ENCODE measurements at places on chromosomes 13 and 19. TPM values are rescaled to one million over a fixed set of nuclear protein-coding genes. Genes with fewer than 3 reads are reported as not detected.

GRCh38 chr13:49503951-49504350 lies 8.2 kb downstream of the PHF11 start:
- no peak for DNase-seq

- no peak for DNase-seq
Observed at GRCh38 chr13:46544811-46545210, 8.2 kb upstream of the LRCH1 start.

DNA sequence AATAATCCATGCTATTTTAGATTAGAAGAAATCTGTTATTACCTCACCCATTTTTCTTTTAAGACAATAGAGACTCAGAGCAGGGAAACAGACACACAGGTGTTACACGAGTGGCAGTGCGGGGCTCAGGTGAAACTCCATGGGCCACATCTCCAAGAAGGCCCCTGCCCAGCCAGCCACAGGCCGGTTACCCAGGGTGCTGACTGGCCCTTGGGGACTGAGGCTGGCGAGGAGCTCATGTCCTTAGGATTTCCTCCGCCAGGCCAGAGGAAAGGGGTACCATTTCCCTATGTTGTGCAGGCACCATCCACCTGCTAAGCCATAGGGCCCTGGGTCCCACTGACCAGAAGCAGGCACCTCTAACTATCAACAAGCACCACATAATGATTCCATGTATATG lies 10.6 kb downstream of the C19orf47 start:
- DNase-seq, result no peak

- DNase-seq, result no peak
Observed at GRCh38 chr19:52963247-52963618, 552 bp upstream of the ZNF816 start.

- DNase-seq, result no peak
Observed at GRCh38 chr19:15468675-15469512, 4.5 kb upstream of the RASAL3 start.

GRCh38 chr19:17510220-17510993 lies 1.0 kb upstream of the PGLS start:
- DNase-seq, result no peak

DNA sequence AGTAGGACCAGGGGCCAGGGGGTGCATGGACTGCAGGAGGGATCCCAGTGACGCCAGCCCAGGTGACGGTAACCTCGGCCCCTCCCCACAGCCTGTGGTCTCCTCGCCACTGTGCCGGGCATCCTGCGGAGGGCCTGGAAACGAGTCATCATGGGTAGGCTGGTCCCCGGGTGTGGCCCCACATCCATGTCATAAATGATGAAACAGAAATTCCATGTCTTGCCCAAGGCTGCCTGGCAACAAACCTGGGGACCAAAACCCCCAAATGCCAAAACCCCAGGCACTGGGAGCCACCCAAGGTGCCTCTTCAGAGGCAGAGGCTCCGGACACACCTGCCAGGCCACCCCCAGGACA lies 20.9 kb downstream of the MAP2K2 start:
- no peak for DNase-seq

- DNase-seq, result no peak
Observed at GRCh38 chr13:89486709-89487108, 1815.5 kb downstream of the SLITRK5 start.

- DNase-seq, result no peak
Observed at GRCh38 chr19:36986601-36987000, 70.5 kb downstream of the ZNF568 start.

GRCh38 chr19:17873786-17874757 lies 2.3 kb downstream of the SLC5A5 start:
- DNase-seq, result no peak

GRCh38 chr19:38203197-38203596 lies 20.8 kb downstream of the DPF1 start:
- no peak for DNase-seq

- DNase-seq, result no peak
Observed at GRCh38 chr13:48370815-48371214, 42.1 kb downstream of the LPAR6 start.

DNA sequence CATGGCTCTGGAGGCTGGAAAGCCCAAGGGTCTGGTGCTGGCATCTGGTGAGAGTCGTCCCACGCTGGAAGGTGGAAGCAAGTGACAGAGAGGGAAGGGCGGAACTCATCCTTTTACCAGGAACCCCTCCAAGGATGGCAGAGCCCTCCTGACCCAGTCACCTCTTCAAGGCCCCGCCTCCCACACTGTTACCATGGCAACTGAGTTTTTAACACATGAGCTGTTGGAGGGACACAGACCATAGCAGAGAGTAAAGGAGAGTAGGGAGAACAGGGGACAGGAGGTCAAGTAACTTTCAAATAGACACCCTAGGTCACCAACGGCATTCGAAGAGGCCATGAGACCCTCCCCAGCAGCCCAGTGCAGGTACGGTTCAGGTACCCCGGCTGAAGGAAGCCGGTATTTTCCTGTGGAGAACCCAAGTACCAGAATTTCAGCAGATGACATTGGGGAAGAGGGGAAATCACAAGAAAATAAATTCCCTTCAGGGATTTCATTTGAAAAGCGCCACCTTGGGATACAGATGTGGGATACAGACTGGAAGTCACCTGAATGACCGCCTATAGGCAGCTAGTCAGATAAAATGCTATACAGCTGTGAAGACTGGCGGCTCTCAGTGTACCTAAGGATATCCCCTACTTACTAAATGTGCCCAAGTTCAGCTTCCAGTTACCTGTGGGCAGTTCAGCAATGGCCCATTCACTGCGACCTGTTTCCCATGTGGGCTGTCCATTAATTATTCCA lies 8.0 kb downstream of the IL17D start:
- no peak for DNase-seq

DNA sequence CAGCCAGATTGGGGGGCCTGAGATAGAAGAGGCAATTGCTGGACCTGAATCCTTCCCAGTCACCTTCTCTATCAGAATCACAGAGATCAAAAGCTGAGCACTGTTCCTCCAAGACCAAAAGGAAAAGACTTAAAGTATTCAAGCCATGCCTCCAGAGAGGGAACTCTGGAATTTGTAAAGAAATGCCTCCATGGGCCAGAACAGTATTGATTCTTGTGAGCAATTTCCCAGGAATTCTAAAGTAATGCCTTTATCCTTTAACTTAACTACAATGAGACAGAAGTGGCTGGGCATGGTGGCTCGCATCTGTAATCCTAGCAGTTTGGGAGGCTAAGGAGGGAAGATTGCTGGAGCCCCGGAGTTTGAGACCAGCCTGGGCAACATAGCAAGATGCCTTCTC lies 148.8 kb downstream of the FLT1 start:
- no peak for DNase-seq

DNA sequence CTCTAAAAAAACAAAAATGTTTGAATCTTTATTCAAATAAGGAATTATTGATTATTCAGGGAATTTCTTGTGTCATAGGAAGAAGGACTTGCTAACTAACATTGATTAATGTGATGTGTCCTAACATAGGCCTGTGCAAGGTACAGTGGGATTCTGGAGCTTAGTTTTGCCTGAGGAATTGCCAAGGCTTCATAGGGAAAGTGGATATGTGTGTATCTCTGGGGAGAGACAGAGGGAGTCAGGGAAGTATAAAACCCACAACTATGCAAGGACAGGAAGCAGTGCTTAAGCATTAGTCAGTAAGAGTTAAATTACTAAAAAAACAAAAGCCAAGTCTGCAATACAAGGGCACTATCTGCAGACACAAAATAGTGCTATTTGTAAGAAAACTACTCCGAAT lies 59.6 kb downstream of the WDFY2 start:
- no peak for DNase-seq

GRCh38 chr19:28920269-28921066 lies 292.5 kb downstream of the UQCRFS1 start:
- DNase-seq, result no peak

- DNase-seq, result no peak
Observed at GRCh38 chr13:45372189-45373161, 31.5 kb upstream of the TPT1 start.

DNA sequence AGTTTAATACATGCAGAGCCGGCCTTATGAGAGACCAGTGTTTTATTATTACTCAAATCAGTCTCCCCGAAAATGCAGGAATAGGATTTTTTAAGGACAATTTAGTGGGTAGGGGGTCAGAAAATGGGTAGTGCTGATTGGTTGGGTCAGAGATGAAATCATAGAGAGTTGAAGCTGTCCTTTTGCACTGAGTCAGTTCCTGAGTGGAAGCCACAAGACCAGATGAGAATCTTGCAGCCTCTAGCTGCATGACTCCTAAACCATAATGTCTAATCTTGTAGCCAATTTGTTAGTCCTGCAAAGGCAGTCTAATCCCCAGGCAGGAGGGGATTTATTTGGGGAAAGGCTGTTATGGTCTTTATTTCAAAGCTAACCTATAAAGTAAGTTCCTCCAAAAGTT lies 1163.9 kb downstream of the DIAPH3 start:
- DNase-seq, result no peak

GRCh38 chr13:113853518-113854237 lies 10.2 kb downstream of the GAS6 start:
- no peak for DNase-seq

Gene ZNF699
- total RNA-seq, result 3.2 TPM

Gene KCNN1
- total RNA-seq, result not detected

Gene CEACAM3
- total RNA-seq, result not detected

Gene PSG11
- not detected for total RNA-seq

Gene PSG4
- total RNA-seq, result not detected

Gene NOTCH3
- total RNA-seq, result 25.0 TPM

Gene JSRP1
- total RNA-seq, result 0.35 TPM

Gene CYP4F12
- total RNA-seq, result 5.2 TPM

Gene PRODH2
- total RNA-seq, result not detected

Gene POLD1
- 7.8 TPM for total RNA-seq

Data from Right ventricle myocardium superior (tissue), 1 donor.